Activated CD4-positive, alpha-beta T cell treated with anti-CD3 and anti-CD28 coated beads for 4 hours (primary cell): ENCODE measurements at places on chromosomes 5 and 9.

DNA sequence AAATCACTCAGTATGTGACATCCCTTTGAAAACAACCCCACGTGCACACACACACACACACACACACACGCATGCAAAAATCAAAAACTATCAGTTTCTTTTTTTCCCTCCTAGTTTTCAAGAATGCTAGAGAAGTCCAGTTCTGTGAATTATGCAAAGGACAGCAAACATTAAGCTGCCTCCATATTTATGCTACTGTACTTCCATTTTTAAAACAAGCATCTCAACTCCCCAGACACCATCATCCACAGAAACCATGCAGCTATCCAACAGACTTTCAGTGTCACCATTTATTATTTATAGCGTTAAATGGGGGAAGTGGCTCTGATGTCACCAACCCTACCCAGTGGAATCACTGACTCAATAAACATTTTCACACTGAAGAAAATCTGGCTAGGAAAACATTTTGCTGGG, 1.6 kb downstream of the FBXW11 start:
- peak; percentile 21 for DNase-seq

- DNase-seq, result no peak
Observed at GRCh38 chr5:31396611-31397295, 135.1 kb downstream of the DROSHA start.

DNA sequence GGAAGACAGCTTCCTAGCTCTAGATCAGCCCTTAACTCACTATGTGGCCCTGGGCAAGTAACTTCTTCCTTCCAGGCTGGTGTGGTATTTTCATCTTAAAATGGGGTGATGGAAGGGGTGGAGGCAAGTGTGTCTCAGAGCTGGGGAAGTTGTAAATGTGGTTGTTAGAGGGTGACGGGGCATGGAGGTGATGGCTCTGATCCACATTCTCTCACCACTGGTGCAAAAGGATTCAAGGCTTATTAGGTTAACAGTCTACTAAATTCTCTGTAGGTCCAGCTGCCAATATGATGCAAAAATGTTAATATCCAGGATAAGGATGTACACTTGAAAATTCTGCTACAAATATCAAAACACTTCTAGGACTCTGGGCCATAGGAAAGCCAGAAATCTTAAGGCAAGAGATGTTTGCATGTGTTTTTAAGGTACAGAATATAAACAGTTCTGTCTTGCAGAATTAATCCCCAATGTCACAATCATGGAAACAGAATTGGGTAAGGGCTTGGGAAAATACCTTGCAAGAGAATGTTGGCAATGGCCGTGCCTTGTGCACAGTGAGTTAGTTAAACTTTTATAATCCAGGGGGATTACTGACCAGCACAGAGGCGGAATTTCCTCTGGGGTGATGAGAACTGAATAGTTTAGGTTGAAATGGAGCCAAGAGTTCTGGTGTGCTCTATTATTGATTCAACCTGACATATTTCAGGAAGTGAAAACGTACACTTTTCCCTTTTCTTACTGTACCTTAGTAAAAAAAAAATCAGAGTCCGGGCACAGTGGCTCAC, 19.8 kb downstream of the TNFSF15 start:
- no peak for DNase-seq

GRCh38 chr5:150263801-150264621, 25.6 kb downstream of the CAMK2A start:
- DNase-seq, result no peak

- DNase-seq, result no peak
Observed at GRCh38 chr9:23041466-23041865, 594.8 kb downstream of the DMRTA1 start.

GRCh38 chr5:78747055-78747454, 98.5 kb upstream of the LHFPL2 start:
- DNase-seq, result no peak

DNA sequence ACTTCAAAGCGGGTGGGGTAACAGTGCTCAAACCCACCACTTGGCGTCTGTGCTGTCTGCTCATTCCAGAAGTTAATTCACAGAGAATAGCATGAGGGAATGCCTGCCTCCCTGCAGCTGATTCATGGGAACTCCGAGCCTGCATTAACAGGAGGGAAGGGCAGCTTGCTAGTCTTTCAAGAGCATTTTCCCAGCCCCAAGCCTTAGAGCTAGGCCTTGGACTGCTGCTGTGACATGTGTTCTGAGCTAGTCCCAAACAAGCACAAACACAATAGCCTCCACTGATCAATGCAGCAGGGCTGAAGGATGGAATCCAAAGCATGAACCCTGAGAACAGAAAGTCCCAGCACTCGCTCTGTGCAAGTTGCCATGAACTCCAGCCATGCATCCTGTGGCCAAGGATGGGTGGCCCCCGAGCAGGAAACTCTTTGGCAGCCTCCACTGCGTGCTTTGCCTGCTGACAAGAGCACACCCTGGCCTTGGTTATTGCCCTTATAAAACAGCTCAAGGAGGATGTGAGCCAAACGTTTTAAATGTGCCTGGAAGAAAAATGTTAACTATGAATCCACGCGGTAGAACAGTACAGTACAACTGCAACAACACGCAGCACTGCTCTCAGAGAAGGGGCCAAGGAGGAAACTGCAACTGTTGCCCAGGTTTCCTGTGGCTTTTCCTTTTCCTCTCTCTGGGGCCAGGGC, 653.1 kb upstream of the KLF4 start:
- no peak for DNase-seq

DNA sequence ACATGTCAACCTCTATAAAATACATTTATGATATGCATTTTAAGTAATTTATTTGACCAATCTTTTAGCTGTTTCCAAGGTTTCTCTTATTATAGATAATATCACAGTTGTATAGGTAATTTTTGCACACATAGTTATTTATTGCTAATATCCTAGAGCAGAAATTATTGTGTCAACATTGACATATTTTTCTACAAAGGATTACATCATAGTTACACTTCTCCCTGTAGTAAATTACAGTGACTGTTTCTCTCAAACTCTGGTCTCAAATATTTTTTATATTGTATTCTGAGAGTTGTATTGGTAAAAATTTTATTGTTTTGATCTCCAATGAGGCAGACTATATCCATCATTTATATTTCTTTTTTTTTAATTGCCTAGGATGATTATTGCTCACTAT, 714.4 kb upstream of the CDH6 start:
- no peak for DNase-seq

GRCh38 chr5:159951387-159951786, 35.1 kb downstream of the ADRA1B start:
- no peak for DNase-seq

- no peak for DNase-seq
Observed at GRCh38 chr5:127428748-127429147, 88.7 kb upstream of the PRRC1 start.

DNA sequence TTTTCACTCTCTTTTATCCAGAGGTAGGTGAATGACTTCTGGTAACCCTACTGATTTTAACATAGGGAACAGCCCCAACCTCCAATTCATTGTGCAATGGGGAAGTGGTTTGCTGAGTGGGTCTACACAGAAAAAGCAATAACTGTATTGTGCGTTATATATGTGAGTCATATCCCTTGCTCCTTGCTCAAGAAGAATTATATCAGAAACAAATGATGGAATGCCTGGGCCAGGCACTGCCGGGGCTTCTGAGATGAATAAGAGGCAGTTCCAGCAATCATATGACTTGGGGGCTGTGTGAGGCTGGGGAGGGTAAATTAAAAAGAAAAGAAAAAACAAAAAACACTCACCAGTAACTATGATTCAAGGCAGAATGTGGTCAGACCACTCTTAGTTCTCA, 79.2 kb upstream of the ABCA1 start:
- DNase-seq, result no peak

DNA sequence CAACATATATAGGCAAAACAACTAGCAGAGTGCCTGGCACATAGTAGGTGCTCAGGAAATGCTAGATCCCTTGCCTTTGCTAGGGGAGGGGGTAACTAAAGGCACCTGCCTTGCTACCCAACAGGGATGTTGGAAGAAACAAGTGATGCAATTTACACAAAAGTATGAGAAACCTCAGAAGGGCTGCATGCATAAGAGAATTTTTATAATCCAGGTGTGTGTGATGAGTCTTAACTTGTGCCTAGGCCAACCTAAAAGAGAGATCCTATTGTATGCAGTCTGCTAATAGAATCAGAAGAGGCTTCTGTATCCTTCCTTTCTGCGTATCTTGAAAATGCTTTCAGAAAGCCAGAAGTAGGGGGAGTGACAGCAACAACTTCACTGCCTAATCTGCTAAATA, 135.9 kb downstream of the SLIT3 start:
- DNase-seq, result no peak

DNA sequence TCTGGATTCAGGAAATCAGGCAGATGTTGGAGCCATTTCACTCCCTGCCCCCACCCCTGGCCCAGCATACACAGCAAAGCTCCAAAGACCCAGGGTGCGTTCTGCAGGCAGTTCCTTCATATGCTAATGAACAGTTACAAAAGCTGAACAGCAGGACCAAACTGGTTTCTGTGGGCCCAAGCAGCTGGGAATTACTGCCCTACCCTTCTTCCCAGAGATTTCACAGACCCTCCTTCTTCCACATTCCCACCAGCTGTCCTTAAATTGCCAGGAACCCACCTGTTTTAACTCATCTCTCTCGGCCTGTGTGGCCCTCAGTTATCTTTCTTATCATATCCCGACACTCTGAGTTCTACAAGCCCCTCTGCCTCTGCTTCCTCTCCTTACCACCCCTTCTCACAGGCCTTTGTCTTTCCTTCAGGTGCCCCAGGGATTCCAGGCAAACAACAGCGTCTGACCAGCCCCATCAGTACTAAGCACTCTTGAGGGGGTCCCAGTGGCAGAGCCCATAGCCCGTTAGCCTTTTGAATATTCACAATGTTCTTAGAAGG, 10.6 kb upstream of the F2RL1 start:
- DNase-seq, result no peak

GRCh38 chr9:6915635-6916034, 157.9 kb downstream of the KDM4C start:
- no peak for DNase-seq

DNA sequence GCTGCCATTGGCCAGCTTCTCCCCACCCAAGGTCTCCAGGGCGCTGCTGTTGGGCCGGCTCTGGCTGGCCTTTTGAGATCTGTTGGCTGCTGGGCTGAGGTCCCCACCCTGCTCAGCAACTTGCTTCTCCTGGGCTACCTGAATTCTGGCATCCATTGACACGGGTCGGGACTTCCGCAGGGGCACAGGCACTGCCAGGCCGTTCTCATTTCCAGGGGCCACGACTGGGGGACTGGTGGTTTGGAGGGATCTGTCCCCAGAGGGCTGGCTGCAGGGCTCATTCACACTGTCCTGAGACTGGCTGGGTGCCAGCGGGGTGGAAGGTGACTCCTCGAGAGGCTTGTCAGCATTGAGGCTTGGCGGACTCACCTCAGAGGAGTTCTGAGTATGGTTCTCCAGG, 87.1 kb upstream of the FBXW11 start:
- no peak for DNase-seq

DNA sequence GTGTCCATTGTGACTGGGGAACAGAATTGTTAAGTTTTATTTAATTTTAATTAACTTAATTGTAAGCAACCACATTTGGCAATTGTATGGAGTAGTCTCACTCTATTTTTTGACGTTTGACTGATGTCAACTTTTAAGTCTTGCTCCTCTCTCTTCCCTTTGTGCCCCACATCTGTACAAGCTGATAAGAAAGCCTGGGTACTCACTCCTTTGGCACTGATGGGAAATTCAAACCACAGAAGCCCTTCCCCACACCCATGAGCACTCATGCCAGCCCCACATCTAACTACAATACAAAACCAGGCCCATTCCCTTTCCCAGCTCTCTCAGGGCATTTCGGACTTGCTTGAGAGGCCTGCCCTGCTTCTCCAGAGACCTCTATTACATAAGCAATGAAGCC, 451.5 kb upstream of the KIF2A start:
- DNase-seq, result no peak

GRCh38 chr5:96370976-96371375, 62.1 kb downstream of the PCSK1 start:
- DNase-seq, result no peak

DNA sequence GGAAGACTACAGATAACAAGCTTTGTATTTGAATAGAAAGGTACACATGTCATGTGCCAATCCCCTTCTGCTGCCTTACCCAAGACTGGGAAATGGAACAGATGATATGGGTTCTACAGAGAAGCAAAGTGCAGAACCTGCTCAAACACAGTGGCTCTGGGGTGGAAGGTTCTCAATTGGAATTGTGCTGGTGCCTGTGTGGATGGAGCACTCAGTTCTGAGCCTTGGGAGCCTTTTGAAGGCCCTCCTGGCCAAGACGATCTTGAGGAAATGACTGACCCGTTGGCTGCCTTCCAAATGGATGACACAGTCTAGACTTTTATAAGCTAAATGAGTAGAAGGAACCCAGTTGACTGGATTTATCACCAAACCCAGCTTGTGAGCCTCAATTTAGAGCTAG, 4.2 kb upstream of the PRSS3 start:
- DNase-seq, result no peak

DNA sequence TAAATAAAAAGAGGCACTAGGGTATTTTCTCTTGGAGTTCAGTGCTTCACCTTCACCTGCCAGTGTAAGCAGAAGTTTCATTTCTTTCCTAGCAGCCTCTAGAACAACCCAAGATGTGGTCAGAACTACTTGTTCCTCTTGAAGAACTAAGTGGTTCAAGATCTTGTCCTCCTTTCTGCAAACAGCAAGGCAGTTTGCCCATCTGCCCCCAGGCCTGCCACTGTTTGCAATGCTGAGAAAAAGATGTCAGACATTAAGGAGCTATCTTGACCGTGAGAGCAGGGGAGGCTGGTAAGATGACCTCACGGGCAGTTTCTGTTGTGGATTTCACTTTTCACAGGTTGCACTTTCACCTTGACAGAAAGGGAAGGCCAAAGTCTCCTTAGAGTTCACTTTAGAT, 52.0 kb upstream of the KLF4 start:
- no peak for DNase-seq

- DNase-seq, result no peak
Observed at GRCh38 chr9:116008278-116008677, 145.3 kb upstream of the PAPPA start.

GRCh38 chr9:111037708-111038330, 451 bp downstream of the LPAR1 start:
- no peak for DNase-seq

- DNase-seq, result no peak
Observed at GRCh38 chr5:56358703-56359681, 125.9 kb upstream of the ANKRD55 start.

GRCh38 chr5:16809395-16810207, 126.5 kb downstream of the MYO10 start:
- DNase-seq, result no peak

GRCh38 chr9:34566322-34566721, 23.2 kb downstream of the CNTFR start:
- no peak for DNase-seq

- no peak for DNase-seq
Observed at GRCh38 chr5:168740092-168740800, 161.1 kb upstream of the PANK3 start.

GRCh38 chr9:113210815-113211214, 10.3 kb downstream of the FKBP15 start:
- no peak for DNase-seq

- no peak for DNase-seq
Observed at GRCh38 chr9:76419782-76420380, 25.7 kb upstream of the RFK start.
